GM04503 (cell line): ENCODE measurements at places on chromosomes 13 and 19.

GRCh38 chr19:6723108-6723618 is 2.7 kb upstream of the C3 start:
- DNase-seq = no peak

DNA sequence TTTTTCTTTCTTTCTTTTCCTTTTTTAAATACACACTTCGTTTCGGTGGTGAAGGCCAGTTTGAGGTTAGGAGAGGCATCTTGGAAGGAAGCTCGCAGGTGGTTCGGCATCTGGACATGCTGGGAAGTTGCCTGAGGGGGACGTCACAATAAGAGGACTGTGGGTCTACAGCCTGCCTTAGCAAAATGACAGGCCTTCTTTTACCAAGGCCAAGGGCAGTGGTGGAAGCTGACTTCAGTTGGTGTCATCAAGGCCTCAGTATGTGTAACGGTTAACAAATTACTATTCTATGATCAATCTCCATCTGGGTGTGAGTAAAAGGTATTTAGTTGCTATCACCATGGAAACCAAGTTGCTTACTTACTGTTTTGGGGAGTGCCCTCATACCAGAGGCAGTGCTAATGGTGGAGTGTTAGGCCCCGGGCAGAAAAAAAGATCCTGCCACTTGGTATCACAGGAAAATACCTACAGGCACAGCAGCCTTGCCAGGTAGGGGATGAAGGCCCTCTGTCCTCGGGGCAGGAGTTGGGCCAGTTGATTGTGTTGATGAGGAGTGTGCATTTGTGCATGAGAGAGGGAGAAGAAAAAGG is 10.3 kb downstream of the ACTN4 start:
- DNase-seq = peak; percentile 93

GRCh38 chr13:25847635-25848626 is 203.9 kb downstream of the SHISA2 start:
- no peak for DNase-seq

DNA sequence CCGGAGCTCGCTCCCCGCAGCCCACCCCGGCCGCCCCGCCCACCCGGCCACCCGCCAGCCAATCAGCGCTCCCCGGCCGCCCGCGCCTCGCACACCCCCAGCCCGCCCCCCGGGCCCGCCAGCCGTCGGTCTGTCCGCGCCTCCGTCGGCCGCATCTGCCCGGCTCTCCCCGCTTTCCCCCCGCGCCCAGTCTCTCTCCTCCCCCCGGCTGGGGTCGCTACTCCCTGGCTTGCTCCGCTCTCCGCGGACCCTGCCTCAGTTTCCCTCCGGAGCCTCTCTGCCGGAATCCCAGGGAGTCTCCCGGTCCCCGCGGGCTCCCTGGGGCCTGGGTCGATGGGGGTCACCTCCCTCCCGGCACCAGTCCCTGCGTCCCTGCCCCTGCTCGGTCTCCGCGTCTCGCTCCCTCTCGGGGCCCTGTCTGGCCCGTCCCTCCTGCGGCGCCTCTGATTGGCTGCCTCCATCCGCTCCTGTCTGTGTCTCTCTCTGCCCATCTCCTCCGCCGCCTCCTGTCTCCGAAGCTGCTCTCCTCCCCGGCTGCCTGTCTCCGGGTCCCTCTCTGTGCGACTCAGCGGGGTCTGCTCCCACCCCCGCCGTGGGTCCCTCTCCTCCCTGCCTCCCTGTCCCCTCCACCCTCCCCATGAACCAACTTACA is 484 bp downstream of the IL11 start:
- peak; percentile 41 for DNase-seq

DNA sequence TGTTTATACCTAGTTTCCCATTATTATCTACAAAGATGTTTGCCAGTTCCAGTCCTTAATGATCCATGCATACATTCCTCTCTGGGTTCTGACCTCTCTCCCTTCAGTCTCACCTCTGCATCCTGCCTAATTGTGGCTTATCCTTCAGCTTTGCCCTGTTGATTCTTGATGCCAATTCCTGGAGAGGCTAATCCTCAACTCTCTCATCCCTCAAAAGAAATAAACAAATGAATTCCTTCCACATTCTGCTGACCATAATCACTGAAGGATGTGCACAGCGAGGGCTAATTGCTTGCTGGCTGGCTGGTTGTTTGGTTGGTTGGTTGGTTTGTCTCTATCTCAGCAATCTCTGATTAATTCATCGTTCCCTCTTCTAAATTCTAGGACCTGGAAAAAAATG is 113.8 kb downstream of the IRS2 start:
- DNase-seq = peak; percentile 31

GRCh38 chr19:39568604-39569003 is 28.6 kb upstream of the EID2 start:
- DNase-seq = no peak

DNA sequence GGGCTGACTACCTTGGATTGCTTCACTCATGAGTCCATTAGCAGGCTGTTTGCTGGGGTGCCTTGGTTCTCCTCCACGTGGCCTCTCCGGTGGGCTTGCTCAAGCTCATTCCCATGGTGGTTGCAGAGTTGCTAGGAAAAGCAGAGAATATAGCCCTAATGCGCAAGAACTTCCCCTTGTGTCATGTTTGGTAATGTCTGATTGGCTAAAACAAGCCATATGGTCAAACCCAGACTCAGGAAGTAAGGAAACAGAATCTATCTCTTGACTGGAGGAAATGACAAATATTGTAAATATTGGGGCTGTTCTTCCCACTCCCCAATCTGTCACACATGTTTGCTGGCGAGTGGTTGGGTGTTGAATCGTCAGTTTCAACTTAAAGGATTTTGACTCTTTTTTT is 12.1 kb downstream of the NFILZ start:
- no peak for DNase-seq

DNA sequence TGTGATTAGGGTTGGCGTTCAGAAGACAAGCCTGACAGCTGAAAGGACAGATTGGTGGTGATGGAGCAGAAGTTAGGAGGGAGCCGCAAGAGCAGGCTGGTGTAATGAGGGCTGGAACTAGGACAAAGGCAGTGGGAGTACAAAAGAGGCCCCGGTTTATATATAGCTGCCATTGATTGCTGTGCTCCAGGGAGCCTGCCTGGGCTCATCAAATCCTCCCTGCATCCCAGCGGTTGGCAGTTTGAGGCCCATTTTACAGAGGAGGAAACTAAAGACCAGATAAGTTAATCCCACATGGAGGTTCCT is 123.7 kb downstream of the CACNA1A start:
- DNase-seq = no peak

DNA sequence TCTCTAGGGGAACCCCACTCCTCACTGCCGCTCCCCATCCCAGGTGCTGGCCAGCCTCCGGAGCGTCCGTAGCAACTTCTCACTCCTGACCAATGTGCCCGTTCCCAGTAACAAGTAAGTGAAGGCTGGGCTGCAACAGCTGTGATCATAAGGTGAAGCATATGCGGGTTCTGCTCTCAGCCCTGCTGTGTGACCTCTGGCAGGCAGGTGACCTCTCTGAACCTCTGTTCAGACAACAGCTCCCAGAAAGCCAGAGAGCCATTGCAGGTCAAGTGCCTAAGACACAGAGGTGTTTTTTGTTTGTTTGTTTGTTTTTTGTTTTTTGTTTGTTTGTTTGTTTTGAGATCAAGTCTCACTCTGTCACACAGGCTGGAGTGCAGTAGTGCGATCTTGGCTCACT is 28.7 kb downstream of the PDE4A start:
- no peak for DNase-seq

DNA sequence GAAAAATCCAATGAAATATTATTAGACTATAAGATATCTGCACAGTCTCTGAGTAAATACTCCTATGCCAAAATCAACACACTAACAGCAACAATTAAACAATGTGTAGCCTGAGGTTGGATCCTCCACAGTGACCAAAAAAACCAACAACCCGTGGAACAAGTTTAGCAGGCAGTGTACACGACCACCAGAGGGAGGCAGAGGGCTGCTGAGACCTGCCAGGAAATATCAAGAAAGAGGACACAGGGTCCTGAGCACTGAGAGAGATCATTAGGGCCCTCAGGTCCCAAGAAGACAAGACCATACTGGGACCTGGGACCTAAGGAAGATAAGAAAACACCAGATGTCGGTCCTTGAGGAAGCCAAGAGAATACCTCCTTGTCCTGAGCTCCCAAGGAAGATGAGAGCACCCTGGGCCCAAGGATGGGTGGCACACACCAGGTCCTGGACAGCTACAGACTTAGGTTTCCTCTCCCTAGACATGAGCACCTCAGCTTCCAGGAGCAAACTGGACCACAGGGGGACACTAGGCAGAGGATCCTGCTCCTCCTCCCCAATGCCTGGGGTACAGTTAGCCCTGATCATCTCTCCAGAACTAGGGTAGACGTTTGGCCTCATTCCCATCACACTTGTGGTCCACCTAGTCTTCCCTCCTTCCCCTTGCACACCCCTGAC is 822 bp upstream of the ZNF274 start:
- DNase-seq = no peak
